ENCODE measurements at places on chromosomes 4 and X.
A peak's percentile ranks its signal among the peaks of the same experiment; 100 is the strongest.

GRCh38 chrX:46318551-46318950 is 226.7 kb downstream of the ZNF674 start:
- DNase-seq: no peak

GRCh38 chr4:24073948-24074347 is 184.1 kb upstream of the PPARGC1A start:
- no peak for DNase-seq

DNA sequence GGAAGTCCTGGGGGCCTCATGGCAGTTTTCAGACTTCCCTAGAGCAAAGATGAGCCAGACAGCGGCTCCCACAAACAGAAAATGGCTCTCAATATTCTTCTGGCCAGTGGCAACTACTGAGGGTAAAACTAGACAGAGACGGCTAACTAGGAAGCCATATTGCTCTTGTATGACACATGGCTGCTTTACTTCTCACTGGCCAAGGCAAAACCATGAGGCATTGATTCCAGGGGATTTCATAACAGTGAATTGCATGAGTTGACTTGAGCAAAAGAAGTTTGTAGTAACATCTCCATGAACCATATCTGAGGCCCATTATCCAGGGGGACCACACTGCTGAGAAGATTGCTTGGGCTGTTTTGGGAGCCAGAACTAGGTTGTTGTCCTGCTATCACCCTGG is 13.7 kb upstream of the TLR8 start:
- no peak for DNase-seq

GRCh38 chr4:128600996-128601871 is 208.3 kb upstream of the JADE1 start:
- DNase-seq: peak; percentile 49

DNA sequence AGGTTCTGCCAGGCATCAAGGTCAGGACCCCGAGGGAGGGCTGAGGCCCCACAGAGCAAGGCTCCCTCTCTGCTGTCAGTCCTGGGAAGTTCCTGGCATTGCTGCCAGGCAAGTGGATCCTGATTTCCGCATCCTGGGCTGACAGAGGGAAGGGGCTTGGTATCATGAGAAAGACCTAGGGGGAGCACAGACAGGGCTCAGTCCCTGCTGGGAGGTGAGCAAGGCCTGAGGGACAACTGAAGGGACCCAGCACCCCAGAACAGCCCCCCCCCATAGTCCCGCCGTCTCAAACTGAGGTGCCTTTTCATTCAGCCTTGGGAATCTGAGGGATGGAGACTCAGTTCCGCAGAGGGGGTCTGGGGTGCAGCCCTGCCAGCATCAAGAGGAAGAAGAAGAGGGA is 971 bp downstream of the MAGEA11 start:
- no peak for DNase-seq

All from right hindlimb (tissue), 1 donor.